ENCODE measurements at places on chromosomes 13 and 19.

GRCh38 chr13:29654843-29655547, 59.5 kb upstream of the SLC7A1 start:
- no peak for DNase-seq

DNA sequence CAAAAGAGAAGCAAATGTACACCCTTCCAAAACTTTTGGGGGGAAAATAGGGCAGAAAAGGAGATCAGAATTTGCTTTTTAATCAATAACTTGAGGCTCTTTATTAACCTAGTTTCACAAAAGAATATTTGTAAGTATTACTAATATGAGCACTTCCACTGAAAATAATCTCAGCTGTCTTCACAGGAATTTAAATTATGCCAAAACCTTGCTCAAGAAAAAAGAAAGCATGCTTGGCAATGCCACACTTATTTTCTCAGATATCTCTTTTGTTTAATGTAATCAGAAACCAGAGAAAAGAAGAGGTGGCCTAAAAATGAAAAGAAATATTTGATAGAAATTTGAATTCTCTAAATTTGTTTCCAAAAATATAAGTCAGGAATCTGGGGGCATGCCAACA, 234.9 kb upstream of the GPC6 start:
- no peak for DNase-seq

DNA sequence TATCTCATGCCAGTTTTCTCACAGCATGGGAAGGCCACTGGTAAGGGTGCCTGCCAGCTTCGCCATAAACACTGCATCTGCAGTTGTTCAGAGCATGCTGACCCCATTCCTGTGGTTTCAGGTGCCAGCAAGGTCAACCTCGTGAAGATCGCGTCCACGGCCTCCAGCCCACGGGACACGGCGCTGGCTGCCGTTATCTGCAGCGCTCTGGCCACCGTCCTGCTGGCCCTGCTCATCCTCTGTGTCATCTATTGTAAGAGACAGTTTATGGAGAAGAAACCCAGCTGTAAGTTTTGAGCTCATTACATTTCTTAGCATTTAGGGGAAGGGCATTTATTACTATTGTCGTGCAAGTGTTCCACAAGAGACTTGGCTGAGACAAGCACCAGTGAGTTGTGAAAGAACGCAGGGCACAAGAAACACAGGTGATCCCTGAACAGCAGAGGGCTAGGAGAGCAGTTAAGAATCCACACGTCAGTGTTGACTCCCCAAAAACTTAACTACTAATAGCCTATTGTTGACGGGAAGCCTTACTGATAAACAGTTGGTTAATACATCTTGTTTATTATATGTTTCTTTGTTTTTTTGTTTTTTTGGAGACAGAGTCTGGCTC, 88.8 kb downstream of the TNFRSF19 start:
- no peak for DNase-seq

DNA sequence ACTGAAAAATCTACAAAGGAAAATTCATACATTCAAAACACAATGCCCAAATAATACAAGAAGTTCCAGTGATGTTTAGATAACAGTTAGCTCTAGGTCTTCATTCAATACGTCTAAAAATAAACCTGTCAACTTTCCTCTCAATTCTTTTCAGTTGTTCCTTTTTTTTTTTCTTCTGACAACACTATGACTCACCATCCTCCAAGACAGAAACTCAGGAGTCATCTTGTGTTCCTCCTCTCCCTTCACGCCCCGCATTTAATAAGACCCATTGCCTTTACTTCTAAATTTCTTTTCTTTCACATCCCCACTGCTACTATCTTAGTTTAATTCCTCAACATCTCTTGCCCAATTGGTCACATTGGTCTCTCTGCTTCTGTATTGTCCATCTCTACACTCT, 759.9 kb downstream of the GPC5 start:
- no peak for DNase-seq

DNA sequence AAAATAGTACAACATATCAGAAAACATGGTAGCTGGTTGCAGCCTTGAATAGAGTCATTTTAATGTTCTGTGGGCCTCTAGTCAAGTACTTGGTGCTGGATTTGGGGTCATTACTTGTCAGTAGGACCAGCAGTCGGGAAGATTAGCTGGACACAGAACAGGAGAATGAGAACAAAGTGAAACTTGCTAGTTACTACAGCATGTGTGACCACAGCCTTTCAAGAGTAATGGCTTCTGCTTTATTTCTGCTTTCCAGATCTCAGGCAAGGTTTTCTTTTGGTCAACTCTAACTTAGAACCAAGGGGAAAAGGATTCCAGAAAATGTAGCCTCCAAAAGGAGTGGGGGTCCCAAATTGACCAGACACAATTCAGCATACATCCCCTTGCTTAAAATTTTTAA, 17.1 kb upstream of the VWA8 start:
- DNase-seq, result no peak

GRCh38 chr13:32940601-32941000, 75.6 kb upstream of the KL start:
- DNase-seq, result no peak

- DNase-seq, result peak; percentile 90
Observed at GRCh38 chr19:41792513-41793413, 3.6 kb upstream of the CEACAM3 start.

DNA sequence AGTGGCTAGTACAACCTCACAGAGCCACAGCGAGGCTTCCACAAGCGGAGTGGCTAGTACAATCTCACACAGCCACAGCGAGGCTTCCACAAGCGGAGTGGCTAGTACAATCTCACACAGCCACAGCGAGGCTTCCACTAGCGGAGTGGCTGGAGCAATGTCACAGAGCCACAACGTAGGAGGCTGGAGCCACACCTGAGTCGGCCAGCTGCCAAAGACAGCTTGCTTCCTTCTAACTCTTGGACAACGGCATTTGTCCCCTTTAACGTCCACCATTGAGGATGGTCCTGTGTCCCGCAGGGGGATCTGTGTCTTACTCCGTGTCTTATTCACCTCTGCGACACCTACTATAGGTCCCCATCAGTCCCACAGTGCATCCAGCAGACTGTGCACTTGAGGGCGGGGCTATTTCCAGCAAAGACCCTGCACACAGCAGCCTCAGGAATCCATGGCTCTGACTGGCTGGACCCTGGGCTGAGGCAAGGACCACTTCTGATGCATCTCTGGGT, 3.7 kb downstream of the ZNF787 start:
- DNase-seq, result no peak

- no peak for DNase-seq
Observed at GRCh38 chr19:31801611-31802010, 452.4 kb upstream of the TSHZ3 start.

Data from NCI-H187 (cell line).